CD4-positive, alpha-beta memory T cell (primary cell): ENCODE measurements at places on chromosomes 6 and 20. TPM values are rescaled to one million over a fixed set of nuclear protein-coding genes. Genes with fewer than 3 reads are reported as not detected.

- no peak overlapping the region for H3K4me3 ChIP-seq
- peaks cover 7% of the 10 kb centered on the region for H3K27me3 ChIP-seq
- DNase-seq, result no peak
- no peaks in the 10 kb centered on the region for H3K4me1 ChIP-seq
- no peaks in the 10 kb centered on the region for H3K36me3 ChIP-seq
Observed at GRCh38 chr6:129267028-129267427, 384.1 kb downstream of the LAMA2 start.

DNA sequence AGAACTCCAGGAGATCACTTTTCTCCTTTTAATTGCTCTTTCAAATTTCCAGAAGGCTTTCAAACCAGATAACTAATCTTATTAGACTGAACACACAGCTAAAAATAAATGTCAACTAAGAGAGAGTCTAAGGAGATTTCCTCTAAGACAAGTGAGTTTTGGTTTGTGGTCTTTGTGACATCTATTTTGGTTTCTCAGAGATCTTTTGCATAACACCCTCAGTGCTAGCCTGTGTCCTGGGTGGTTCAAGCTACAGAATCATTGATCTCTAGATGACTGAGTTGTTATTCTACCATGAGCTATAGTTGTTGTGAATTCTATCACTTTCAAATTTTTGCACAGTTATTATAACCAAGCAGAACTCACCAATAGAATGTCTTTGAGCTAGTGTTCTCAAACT is 49.1 kb upstream of the PLCB4 start:
- no peak overlapping the region for H3K27ac ChIP-seq
- H3K4me3 ChIP-seq, result no peak overlapping the region
- no peak for DNase-seq
- H3K36me3 ChIP-seq, result no peaks in the 10 kb centered on the region
- H3K27me3 ChIP-seq, result no peaks in the 10 kb centered on the region

DNA sequence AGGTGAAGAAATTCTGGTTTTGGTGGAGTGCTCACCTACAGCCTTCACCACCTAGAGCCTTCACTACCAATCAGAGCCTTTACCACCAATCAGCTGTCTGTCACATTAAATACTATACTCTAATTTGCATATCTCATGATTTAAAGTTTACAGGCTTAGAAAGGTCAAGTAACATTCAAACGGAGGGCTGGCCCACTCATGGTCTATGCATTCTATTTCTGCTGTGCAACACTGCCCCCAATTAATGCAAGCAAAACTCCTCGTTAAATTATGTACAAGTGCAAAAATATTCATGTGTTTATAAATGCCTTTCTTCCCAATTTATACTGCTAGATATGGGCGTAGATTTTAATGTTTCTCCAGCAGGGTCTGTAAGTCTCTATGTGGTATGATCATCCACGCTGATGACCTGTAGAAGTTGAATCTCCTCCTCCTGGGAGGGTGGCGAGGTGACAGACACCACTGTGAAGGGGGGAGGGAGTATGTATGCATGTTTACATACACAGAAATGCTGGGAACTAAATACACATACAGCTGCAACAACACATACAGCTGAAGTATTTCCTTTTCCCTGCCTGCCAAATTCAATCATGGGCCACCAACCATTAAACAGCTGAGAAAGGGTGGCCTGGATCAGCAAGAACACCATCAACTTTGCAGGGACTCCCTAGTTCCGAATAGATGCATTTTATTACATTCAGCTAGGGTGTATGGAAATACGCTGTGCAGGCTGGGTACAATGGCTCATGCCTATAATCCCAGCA is 13.1 kb downstream of the RRAGD start:
- H3K4me1 ChIP-seq, result no peaks in the 10 kb centered on the region
- H3K36me3 ChIP-seq, result no peaks in the 10 kb centered on the region
- no peak overlapping the region for H3K27ac ChIP-seq
- no peak overlapping the region for H3K4me3 ChIP-seq

Gene KCNK16
- not detected for total RNA-seq

Gene ELOVL2
- total RNA-seq, result not detected
